Left cardiac atrium (tissue), 4 donors: ENCODE measurements at places on chromosomes 12 and 14. TPM values are rescaled to one million over a fixed set of nuclear protein-coding genes. Genes with fewer than 3 reads are reported as not detected.

Gene PRKAB1
- 11.9 TPM for total RNA-seq

Gene GYS2
- total RNA-seq: 0.62 TPM

Gene HHIPL1
- total RNA-seq: 2.6 TPM

Gene SLCO1B1
- not detected for total RNA-seq

Gene CD69
- total RNA-seq: 2.9 TPM

Gene CLEC14A
- 31.8 TPM for total RNA-seq

Gene SDSL
- 7.0 TPM for total RNA-seq

Gene SERPINA9
- total RNA-seq: not detected

Gene MOK
- 15.3 TPM for total RNA-seq

Gene TMED10
- 327 TPM for total RNA-seq

Gene TECPR2
- 29.6 TPM for total RNA-seq

Gene B3GNT4
- not detected for total RNA-seq

Gene ASCL1
- not detected for total RNA-seq
